ENCODE measurements at places on chromosomes 5 and 9.

GRCh38 chr9:87611776-87612175 lies 114.1 kb downstream of the DAPK1 start:
- DNase-seq, result no peak

GRCh38 chr9:93071464-93071863 lies 13.0 kb downstream of the SUSD3 start:
- DNase-seq, result no peak

- DNase-seq, result no peak
Observed at GRCh38 chr9:129486756-129487657, 133.9 kb downstream of the C9orf50 start.

GRCh38 chr9:91726406-91727100 lies 223.5 kb downstream of the ROR2 start:
- no peak for DNase-seq

- no peak for DNase-seq
Observed at GRCh38 chr9:131395157-131396098, 1.5 kb downstream of the PRRC2B start.

DNA sequence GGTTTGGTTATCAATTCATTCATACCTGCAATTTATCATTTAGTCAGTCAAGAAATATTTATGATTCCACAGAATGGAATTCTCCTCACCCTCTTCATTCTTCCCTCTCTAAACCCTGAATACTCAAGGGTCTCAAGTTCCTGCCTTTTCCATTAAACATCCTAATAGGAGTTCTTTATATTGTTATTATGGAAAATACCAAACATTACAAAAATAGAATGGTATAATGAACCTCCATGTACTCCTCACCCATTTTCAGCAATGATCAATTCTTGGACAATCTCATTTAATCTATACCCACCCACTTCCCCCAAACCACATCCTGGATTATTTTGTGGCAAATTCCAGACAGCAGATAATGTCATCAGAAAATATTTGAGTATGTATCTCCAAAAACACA lies 74.5 kb downstream of the ADAMTS12 start:
- no peak for DNase-seq

- no peak for DNase-seq
Observed at GRCh38 chr5:148913985-148914431, 87.6 kb downstream of the ADRB2 start.

DNA sequence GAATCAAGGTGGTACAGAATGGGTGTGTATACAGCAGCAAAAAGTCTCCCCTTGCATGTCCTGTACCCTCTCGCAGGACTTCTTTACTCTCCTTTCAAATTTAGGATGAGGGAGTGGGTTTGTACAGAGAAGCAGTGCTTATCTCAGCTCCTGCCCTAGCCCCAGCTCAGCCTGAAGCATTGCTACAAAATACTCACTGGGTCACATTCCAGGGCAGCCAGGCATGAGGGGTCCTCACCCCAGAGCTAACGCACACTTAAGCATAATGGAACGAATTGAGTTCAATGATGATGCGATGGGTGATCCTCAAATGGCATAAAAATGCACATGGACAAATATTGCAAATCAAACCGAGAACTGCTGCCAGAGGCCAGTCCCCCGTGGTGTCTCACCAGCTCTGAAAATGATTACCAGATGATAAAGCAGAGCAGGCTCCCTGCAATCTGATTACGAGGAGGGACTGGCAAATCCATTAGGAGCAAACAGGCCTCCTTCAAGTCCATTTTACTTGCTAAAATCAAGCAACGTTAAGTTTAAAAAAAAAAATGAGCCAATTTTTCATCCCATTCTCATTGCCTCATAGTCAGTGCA lies 231.6 kb upstream of the TAS2R1 start:
- DNase-seq, result no peak

- no peak for DNase-seq
Observed at GRCh38 chr5:72692651-72693442, 123.6 kb upstream of the TNPO1 start.

DNA sequence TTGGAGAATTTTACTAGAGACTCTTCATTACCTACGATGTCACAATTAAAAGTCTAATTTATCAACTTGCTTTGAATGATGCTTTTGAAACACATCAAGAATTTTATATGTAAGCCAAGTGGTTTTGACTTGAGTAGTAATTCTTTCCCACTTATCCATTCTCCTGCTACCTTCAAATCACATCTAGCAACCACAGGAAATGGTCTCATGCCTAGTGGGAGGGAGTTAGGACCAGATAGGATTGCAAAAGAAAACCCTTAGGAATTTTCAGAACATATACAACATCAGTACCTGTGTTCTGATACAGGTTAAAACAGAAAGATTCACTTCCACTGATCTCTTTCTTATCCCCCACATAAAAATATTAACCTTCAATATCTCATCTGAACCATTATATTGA lies 260.4 kb downstream of the CWC27 start:
- no peak for DNase-seq

GRCh38 chr9:4662989-4663792 lies 1.1 kb downstream of the PLPP6 start:
- no peak for DNase-seq

DNA sequence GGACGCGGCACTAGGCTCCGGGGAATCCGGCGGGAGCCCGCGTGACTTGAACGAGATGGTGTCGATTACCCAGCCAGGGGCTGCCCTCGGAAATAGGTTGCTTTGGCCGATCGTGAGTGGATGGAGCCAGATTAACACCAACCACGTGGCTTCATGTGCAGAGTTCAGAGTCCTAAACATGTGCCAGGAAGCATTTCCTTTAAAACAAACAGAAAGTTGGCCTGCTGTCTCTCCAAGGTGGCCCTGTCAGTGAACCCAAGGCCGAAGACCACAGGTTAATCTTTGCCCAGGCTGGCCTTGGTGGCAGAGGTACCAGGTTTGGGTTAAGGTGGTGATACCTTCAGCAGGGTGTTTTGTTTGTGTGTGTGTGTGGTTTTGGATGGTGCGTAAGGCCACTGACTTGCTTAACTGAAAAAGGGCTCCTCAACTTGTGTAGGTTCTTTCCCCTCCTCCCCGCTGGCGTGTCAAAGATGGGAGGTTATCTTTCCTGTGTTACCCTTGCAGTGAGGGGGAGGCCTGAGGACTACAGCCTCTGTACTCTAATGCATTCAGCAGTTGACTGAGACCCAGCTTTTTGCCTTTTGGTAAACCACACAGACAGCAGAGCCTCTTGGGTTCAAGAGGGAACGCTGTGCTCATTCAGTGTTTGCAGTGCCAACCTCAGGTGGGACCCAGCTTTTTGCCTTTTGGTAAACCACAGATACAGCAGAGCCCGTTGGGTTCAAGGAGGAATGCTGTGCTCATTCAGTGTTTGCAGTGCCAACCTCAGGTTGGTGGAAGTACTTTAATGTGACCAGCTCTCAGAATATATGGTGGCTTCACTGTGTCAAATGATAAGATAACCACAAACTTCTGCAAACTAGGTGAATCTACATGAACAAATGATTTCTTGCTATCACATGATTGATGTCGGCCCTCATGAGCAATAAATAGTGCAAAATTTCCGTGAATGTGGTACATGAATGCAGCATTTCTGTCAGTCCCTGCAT lies 1.4 kb downstream of the IQGAP2 start:
- DNase-seq, result no peak

DNA sequence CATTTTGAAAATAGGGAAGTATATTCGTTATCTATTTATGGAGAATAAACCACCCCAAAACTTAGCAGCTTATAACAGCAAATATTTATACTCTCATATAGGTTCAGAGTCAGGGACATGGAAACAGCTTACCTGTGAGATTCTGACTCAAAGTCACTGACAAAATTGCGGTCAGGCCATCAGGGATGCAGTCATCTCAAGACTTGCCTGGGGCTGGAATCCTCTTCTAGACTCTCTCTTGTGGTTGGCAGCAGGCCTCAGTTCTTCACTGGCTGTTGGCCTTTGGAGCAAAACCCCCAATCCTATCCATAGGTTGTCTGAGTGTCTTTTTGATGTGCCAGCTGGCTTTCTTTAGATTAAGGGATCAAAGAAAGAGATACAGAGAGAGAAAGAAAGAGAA lies 275.6 kb downstream of the SEC61B start:
- no peak for DNase-seq

GRCh38 chr5:97797994-97798451 lies 615.0 kb upstream of the RIOK2 start:
- no peak for DNase-seq

GRCh38 chr9:69965416-69966145 lies 78.1 kb upstream of the MAMDC2 start:
- DNase-seq, result no peak
